ENCODE measurements at places on chromosomes 5 and 9.

GRCh38 chr9:134341306-134341705, 15.1 kb downstream of the RXRA start:
- DNase-seq = no peak

GRCh38 chr9:99828054-99828416, 6.3 kb downstream of the NR4A3 start:
- DNase-seq = no peak

- no peak for DNase-seq
Measured at GRCh38 chr5:88952996-88953643, 70.1 kb upstream of the MEF2C start.

DNA sequence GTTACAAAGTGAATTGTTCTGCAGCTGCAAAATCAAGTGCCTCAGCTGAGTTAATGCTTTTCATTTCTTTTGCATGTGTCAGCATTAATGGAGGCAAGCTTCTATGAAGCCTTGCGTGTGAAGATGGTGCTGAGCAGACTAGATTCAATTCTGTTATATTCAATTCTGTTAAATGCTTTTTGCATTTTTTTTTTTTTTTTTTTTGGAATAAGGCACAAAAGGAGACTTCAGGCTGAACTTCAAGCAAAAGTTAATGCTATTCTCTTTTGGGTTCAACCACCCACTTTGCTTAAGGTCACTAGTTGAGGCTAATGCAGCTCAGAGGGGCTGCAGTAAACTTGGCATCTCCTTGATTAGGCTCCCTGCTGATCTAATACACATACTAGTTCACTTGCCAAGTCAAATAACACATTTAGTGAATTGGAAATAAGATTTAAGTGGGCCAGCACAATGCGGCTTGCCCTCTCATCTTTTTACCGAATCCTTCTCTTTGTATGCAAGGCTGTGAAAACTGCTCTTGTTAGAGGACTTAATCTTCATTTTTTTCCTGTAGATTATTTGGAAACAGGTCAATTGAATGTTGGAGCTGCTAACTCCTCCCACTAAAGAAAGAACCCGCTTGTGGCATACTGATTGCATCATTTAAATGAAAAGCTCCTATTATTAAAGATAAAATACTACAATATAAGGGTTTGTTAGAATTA, 1020.2 kb downstream of the NR2F1-AS1 start:
- no peak for DNase-seq

GRCh38 chr5:170126626-170127025, 20.9 kb downstream of the FOXI1 start:
- DNase-seq = no peak

DNA sequence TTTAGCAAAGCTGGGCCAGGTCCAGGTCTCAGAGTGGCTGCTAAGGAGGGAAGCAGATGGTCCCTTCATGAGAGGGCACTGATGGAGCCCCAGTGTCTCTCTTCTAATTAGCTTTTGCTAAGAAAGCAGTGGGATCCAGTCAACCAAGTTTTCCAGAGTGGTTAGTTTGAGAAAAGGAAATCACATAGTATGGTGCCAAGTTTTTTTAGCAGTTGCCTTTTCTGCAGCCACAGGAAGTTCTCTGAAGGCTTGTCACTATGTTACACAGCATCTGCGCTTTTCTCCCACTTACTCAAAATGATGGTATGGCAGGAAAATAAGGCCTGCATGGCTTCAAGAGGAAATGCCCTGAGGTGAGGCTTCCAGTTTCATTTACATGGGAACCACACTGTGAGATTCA, 331.5 kb upstream of the ZNF462 start:
- no peak for DNase-seq

GRCh38 chr5:77957081-77957480, 180.9 kb upstream of the TBCA start:
- DNase-seq = no peak

DNA sequence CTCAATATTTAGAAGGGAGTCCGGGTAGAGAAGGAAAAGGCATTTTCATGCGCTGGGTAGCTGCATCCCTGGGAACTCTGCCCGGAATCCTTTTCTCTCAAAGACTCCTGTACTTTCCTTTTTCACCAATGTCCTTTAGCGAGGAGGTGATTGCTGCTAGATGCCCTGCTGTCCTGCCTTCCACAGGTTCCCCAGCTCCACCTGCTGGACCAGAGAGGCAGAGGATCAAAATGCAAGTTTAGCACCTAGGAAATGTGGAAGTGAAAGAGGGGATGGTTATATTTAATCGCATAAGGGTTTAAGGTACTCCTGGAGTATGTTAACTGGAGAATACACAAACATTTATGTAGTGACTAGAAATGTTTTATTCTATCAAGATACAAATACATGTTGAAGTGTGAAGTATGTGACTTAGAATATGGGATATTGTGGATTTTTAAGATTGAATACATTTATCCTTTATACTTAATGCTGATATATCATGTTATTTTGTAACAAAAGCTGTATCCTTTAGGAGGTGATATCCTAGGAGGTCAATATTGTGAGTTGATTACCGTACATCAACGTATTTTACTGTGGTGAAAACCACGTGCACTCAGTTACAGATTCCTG, 145.7 kb downstream of the ARHGAP26 start:
- DNase-seq = no peak

- no peak for DNase-seq
Measured at GRCh38 chr9:37034305-37034937, 353 bp upstream of the PAX5 start.

Measured in activated effector memory CD4-positive, alpha-beta T cell treated with Interleukin-2 at 50 U/mL for 16 hours (primary cell).